Head of caudate nucleus (tissue), 42 donors: ENCODE measurements at places on chromosomes 7 and 10.

DNA sequence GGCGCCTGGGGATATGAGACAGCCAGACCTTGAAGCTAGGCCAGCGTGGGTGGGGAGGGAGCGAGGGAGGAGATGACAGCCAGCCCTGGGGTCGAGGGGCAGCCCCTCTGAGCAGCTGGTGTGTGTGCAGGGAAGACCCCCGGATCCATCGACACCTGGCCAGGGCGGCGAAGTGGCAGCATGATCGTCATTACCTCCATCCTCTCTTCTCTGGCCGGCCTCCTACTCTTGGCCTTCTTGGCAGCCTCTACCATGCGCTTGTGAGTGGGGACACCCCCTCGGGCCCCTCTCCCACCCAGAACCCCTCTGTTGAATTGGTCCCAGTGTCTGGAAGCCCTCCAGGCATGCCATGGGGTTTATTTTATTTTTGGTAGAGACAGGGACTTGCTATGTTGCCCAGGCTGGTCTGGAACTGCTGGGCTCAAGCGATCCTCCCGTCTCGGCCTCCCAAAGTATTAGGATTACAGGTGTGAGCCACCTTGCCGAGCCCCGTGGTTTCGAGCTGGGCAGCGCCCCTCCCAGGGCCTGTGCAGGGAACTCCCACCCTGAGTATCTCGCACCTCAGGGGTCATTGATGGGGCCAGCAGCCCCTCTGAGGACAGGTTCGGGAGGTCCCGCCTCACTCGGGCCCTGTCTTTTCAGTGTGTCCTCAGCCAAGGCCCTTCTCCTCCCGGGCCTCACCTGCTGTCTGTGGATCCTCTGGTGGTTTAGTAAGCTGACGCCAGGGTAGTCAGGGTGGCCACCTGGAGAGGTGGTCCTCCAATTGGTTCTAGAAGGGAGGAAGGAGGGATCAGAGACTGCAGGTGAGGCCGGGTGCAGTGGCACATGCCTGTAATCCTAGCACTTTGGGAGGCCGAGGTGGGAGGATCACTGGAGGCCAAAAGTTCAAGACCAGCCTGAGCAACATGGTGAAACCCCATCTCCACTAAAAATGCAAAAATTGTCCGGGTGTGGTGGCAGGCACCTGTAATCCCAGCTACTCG is 3.8 kb downstream of the UPK3B start:
- no peak for DNase-seq

DNA sequence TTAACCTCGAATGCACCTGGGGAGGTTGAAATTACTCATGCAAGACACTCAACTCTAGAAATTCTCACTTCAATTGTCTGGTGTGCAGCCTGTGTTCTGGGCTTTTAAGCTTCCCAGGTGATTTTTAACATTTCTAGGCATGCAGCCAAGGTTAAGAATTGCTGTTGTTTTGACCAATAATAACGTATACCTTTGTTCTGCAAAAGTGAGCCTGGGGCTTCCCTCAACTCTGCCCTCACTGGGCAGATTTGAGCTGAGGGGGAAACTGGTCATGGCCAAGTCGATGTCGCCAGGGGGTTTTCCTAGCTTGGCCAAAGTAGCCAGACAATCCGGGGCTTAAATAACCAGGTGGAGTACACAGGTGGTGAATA is 568 bp downstream of the PRSS2 start:
- no peak for DNase-seq

GRCh38 chr7:151608031-151608551 is 88.4 kb upstream of the RHEB start:
- no peak for DNase-seq

- DNase-seq, result no peak
Measured at GRCh38 chr7:48041653-48041970, 6.3 kb downstream of the C7orf57 start.

GRCh38 chr7:110105307-110105706 is 985.6 kb upstream of the LRRN3 start:
- DNase-seq, result no peak

- no peak for DNase-seq
Measured at GRCh38 chr10:93333278-93333978, 148.7 kb downstream of the MYOF start.

DNA sequence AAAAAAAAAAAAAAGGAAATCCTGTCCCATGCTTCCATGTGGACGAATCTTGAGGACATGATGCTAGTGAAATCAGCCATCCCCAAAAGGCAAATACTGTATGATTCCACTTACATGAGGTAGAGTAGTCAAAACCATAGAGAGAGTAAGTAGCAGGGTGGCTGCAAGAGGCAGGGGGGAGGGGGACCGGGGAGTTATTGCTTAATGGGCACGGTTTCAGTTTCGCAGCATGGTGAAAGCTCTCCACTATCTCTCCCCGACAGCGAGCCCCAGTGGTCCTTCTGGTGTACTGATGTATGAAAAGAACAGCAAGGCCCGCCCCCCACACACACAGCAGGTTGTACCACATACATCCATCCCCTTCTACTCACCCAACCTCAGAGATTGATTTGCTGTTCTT is 32.8 kb downstream of the NOD1 start:
- DNase-seq, result peak; percentile 34

DNA sequence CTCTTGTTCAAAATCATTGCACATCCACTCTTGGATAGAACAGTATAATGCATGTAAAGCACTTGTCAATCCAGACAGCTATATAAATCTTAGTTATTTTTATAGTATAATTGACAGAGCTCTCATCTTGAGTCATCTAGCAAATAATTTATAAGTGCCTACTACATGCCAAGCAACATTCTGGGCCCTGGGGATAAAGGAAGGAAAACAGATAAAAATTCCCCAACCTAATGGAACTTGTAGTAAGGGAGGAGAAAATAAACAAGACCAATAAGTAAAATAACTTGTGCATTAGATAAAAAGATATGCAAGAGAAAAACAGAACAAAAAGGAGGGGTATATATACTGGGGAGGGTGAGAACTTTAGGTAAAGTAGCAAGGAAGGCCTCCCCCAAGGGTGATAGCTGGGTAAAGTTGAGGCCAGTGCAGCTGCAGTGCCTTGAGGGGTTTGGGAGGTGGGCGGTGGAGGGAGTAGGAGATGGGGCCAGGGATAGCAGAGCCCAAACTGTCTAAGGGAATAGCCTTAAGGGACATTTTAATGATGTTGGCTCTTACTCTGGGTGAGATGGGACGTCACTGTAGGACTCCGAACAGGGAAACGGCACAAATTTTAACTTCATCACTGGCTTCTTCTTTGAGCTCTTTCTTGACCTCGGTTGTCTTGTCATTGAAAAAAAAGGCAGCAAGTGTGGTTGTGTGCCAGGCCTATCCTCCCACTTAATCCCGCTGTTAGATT is 79.3 kb upstream of the SEC61G start:
- no peak for DNase-seq

DNA sequence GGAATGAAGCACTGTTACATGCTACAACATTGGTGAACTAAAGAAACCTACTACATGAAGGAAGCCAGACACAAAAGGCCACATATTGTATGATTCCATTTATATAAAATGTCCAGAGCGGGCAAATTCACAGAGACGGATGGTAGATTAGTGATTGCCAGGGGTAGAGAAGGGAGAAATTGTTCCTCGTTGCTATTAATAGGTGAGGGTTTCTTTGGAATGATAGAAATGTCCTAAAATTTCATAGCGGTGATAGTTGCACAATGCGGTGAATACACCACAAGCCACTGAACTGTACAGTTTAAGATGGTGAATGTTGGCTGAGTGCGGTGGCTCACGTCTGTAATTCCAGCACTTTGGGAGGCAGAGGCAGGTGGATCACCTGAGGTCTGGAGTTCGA is 29.0 kb downstream of the DENND2A start:
- DNase-seq, result no peak

DNA sequence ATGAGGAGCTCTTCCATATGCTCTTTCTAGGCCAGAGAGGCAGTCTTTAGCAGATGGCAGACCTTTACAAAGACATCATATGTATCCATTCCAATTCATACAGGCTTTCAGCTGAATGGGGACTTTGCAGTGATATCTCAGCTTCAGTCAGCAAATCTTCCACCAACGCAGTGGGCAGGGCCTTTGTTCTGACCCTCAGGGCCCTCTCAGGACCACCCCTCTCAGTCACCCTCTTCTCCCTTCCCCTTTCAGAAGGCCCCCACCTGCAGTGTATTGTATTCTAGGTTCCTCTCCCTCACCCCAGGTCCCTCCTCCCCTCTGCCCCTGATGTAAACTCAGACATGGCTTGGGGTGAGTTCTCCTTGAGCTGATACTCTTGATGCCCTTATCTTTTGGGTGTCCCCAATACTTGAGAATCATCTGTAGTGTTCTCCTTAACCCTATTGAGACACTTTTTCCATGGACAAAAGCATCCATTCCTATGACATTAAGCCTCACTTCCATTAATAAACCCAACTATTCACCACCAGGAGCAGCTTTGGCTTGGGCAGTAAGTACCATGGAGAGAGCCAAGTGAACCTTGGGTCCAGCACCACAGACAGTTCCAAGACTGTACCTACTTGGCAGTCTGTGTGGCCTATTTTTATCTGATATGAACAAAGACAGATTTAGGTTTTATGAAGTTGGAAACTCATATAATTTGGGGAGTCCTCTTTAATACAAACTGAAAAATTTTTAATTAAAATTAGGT is 62.7 kb downstream of the ADCYAP1R1 start:
- DNase-seq, result no peak

DNA sequence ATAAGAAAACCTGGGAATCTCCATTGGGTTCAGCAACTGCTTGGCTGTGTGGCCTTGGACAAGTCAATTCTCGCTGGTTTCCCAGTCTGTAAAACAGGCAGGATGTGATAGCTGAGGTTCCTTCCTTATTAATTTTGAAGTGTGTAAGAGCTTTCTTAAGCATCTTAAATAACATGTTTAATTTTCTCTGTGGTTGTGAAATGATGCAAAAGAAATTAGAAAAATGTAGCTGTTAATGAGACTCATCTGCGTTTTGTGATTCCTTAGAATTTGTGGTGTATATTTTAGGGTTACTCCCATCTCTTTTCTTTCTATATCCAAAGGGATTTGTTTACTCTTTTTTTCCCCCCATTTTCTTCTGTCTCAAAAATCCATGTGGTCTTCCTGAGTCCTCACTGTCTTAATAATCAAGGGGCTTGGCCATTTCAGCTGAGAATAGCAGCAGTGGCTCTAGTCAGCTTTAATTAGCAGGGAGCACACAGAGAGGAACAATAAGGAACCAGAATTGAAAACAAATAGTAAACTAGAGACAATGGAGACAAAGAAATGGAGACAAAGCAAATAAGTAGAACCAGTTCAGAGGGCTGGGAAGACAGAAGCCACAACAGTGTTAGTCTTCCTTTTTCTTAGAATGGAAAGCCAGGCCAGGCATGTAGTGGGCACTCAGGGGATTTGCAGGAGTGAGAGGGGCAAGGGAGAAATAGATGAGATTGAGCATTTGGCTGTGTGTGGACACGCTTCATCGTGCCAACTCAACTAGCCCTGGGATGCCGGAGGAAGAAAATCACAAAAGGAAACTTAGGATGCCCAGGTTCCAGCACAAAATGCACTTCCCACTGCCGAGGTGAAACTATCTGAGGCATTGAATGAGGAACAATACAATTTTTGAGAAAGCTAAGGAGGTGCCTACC is 93.9 kb downstream of the CHN2 start:
- no peak for DNase-seq

DNA sequence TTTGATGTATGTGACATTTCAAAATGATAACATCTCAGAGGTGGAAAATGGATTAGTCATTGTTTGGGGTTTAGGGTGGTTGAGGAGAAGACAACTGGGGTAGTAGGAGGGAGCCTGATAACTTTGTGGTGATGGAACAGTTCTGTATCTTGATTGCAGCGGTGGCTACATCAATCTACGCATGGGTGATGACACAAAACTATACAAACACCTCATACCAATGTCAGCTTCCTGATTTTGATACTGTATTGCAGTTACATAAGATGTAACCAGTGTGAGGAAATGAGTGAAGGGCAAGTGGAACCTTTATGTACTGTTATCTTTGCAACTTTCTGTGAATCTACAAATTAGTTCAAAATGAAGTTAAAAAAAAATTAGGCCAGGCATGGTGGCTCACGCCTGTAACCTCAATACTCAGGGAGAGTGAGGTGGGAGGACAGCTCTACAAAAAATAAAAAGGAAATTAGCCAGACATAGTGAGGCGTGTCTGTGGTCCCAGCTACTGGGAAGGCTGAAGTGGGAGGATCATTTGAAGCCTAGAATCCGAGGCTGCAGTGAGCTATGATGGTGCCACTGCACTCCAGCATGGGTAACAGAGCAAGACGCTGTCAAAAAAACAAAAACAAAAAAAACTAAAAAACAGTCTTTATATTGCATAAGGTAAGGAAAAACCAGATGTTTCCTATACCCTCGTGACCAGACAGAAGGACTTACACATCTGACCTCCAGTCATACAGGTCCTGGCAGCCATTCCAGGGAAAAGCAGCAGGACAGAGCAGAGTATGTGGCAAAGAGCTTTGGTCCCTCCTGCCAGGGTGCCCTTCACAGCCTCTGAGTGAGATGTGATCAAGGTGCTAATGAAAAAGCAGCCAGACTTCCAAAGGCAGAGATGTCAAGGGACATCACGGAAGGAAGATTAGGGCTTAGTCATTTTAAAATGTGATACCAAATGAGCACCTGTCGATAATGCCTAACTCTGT is 50.8 kb downstream of the CYTH3 start:
- no peak for DNase-seq

- no peak for DNase-seq
Measured at GRCh38 chr7:126460664-126461063, 792.1 kb downstream of the GRM8 start.

- DNase-seq, result no peak
Measured at GRCh38 chr7:148058753-148059152, 531.8 kb upstream of the C7orf33 start.

DNA sequence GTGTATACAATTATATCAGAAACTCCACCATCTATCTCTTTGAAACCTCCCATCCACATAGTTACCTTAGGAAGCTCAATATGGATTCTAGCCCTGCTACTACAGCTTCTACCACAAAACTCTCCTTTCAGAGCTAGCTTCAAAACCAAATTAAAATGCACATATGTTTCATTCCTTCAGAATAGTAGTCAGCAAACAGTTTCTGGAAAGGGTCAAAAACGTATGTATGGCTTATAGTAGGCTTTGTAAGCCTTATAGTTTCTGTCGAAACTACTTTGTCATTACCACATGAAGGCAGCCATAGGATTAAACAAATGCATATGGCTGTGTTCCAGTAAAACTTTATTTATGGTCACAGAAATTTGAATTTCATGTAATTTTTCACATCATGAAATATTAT is 155.6 kb upstream of the LAMB4 start:
- DNase-seq, result no peak

DNA sequence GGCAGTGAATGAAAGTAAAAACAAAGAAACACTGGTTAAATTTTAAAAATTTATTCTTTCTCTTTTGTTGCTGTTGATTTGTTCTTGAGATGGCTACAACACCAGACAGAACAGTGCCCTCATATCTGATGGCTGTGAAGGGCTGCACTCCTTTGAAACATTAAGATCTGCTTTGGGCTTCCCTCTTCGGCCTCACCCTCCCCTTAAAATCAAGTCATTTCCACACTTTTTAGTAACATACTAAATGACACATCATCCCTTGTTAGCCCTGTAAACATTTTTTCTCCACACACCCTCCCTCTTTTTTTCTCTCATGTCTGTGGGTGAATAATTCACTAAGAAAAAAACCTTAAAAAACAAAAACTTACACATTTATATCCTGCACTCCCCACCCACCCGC is 16.4 kb downstream of the IRF5 start:
- no peak for DNase-seq
